ENCODE measurements at places on chromosomes 4 and X. TPM values are rescaled to one million over a fixed set of nuclear protein-coding genes. Genes with fewer than 3 reads are reported as not detected.

The RASGEF1B gene
- 58.7 TPM for total RNA-seq

The NKX6-1 gene
- not detected for total RNA-seq

The CC2D2A gene
- 1.6 TPM for total RNA-seq

The KLHL4 gene
- not detected for total RNA-seq

The ADGRL3 gene
- not detected for total RNA-seq

The PPP1R2C gene
- total RNA-seq, result not detected

The EGF gene
- total RNA-seq, result 11.8 TPM

The RXFP1 gene
- not detected for total RNA-seq

The BTC gene
- not detected for total RNA-seq

The XIAP gene
- total RNA-seq, result 24.7 TPM

The BTK gene
- 10.0 TPM for total RNA-seq

The P2RY10 gene
- 70.4 TPM for total RNA-seq

The SSX2 gene
- total RNA-seq, result not detected

The PNCK gene
- total RNA-seq, result 0.72 TPM

The GJB1 gene
- total RNA-seq, result not detected

The CRMP1 gene
- not detected for total RNA-seq

The HELT gene
- total RNA-seq, result not detected

The GPC3 gene
- total RNA-seq, result 0.39 TPM

The FGD1 gene
- 0.05 TPM for total RNA-seq

The ATP2B3 gene
- not detected for total RNA-seq

The SRPX2 gene
- total RNA-seq, result not detected

The TBL1X gene
- 15.7 TPM for total RNA-seq

The RAB41 gene
- not detected for total RNA-seq

The MAGEA9B gene
- total RNA-seq, result not detected

The RASSF6 gene
- total RNA-seq, result 1.4 TPM

The RAB40AL gene
- not detected for total RNA-seq

The DCX gene
- total RNA-seq, result not detected

The ADH1B gene
- total RNA-seq, result not detected

The CTAG2 gene
- not detected for total RNA-seq

The TTC29 gene
- not detected for total RNA-seq

The NPY5R gene
- not detected for total RNA-seq

The FDCSP gene
- total RNA-seq, result not detected

The AADAT gene
- not detected for total RNA-seq

The FHDC1 gene
- 0.10 TPM for total RNA-seq

The CCNB3 gene
- total RNA-seq, result 0.47 TPM

The DCAF12L2 gene
- total RNA-seq, result not detected

The MAB21L2 gene
- not detected for total RNA-seq

The VSIG4 gene
- total RNA-seq, result 0.60 TPM

The SPACA5B gene
- not detected for total RNA-seq

All from T-helper 17 cell (primary cell).